Stimulated activated naive CD8-positive, alpha-beta T cell treated with anti-CD3 and anti-CD28 coated beads, Interleukin-15, Interleukin-2, amounts not matched to agents 100 U/mL and 50 U/mL, for 24 hours (primary cell): ENCODE measurements at places on chromosomes 6 and 20.
A peak's percentile ranks its signal among the peaks of the same experiment; 100 is the strongest.

DNA sequence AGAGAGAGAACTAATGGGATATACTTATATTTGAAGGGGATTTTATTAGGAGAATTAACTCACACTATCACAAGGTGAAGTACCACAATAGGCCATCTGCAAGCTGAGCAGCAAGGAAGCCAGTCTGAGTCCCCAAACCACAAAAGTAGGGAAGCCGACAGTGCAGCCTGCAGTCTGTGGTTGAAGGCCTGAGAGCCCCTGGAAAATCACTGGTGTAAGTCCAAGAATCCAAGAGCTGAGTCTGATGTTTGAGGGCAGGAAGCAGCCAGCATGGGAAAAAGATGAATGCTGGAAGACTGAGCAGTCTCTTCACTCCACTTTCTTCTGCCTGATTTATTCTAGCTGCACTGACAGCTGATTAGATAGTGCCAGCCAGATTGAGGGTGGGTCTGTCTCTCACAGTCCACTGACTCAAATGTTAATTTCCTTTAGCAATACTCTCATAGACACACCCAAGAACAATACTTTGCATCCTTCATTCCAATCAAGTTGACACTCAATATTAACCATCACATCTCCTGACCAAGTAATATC lies 823.9 kb downstream of the PHF3 start:
- no peak for DNase-seq

GRCh38 chr6:118283766-118284165 lies 264.3 kb upstream of the PLN start:
- DNase-seq, result peak; percentile 21

DNA sequence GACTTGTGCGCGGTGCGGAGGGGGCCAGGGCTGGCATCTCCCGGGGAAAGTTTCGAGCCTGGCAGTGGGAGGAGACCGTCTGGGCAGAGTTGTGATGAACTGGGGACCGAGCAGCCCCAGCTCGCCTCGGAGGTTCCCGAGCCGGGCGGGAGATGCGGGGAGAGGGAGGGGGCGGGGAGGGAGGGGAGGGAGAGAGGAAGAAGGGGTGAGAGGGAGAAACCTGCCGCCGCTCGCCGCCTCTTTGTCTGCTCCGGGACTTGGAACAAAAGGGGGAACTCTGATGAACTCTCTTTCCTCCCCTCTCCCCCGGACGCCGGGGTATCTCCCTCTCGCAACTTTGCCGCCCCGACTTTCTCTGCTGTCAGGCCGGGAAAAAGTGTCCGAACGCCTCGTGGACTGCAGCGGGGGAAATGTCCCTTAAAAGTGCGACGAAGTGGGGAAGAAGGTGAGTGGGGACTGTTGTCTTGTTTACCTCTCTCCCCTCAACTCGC lies 72.7 kb downstream of the SOX4 start:
- DNase-seq, result peak; percentile 10

- no peak for DNase-seq
These were observed 95.0 kb upstream of the FAM8A1 start for GRCh38 chr6:17505062-17505476.

DNA sequence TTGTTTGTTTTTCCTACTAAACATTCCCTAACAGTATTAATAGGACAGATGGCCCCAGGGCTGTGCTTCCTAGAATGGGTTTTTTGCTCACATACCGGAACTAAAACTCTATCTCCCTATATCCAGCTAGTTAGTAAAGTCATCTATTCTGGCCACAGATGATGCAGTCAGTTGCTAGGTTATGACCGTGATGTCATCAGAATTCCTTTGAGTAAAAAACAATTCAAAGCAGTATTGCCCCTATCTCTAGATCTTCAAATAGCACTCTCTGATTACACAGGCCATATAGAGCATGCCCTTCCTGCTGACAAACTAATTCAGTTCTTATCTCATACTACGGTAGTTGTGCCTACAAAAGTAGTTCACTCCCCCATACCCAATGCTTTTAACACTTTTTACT lies 17.9 kb upstream of the ZNF451 start:
- DNase-seq, result no peak

GRCh38 chr6:92160226-92160625 lies 1259.1 kb downstream of the EPHA7 start:
- no peak for DNase-seq

- no peak for DNase-seq
These were observed 1.1 kb downstream of the STX7 start for GRCh38 chr6:132511831-132512220.

DNA sequence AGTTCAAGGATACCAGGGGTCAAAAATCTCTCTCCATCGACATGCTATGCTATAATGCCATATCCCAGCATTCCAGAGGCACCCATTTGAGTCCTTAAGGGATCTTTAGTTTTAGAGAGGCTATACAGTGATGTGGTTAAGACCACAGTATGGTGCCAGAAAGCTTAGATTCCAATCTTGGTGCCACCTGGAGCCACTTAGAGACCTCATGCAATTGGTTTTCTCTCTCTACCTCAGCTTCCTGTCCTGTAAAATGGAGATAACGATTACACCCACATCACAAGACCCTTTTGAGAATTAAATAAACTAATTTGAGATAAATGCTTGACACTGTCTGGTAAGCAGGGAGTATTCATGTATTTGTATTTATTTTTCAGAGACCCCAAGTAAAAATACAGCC lies 39.0 kb downstream of the PLAGL1 start:
- no peak for DNase-seq

DNA sequence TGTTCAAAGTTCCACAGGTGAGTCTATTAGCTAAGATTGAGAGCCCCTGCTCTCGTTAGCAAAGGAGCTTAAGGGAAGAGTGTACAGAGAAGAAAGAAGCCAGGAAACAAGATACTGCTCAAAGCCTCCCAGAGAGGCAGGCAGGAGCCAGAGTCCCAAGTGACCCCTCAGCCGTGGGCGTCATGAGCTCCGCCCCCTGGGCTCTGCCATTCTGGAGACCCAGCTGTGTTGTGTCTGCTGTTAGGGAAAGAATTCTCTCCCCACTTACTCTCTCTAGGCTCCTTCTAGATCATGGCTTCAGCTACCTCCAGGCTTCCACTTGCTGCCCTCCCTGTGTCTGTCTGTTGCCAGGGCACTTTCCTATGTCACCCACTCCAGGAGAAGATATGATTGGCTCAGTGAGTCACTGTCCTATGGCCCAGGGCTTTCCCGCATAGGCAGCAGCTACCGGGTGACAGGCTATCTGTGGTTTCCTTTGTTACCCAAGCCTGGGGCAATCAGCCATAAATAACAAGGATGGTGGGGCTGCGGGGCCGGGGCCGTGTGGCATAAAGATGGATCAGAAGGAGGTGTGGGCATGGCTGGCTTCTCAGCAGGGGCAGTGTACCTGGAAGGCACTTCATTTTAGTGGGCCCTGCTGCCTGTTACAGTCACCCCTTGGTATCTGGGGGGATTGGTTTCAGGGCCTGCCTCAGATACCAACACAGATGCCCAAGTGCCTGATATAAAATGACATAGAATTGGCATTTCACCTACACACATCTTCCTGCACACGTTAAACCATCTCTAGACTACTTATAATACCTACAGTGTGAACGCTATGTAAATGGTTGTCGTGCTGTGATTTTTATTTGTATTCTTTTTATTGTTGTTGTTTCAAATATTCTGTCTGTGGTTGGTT lies 118.9 kb downstream of the ARMC2 start:
- DNase-seq, result peak; percentile 25

GRCh38 chr6:52554684-52555280 lies 22.1 kb downstream of the TRAM2 start:
- DNase-seq, result no peak

GRCh38 chr6:5898563-5898962 lies 108.2 kb downstream of the NRN1 start:
- no peak for DNase-seq

DNA sequence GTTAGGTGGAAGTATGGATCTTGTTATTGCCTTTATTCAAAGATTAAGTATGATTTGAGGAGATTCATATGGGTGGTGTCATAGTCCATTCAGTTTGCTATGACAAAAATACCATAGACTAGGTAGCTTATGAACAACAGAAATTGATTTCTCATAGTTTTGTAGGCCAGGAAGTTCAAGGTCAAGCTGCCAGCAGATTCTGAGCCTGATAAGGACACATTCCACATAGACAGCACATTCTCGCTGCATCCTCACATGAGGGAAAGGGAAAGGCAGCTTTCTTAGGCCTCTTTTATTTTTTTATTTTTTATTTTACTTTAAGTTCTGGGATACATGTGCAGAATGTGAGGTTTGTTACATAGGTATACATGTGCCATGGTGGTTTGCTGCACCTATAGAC lies 27.7 kb downstream of the ME1 start:
- no peak for DNase-seq

DNA sequence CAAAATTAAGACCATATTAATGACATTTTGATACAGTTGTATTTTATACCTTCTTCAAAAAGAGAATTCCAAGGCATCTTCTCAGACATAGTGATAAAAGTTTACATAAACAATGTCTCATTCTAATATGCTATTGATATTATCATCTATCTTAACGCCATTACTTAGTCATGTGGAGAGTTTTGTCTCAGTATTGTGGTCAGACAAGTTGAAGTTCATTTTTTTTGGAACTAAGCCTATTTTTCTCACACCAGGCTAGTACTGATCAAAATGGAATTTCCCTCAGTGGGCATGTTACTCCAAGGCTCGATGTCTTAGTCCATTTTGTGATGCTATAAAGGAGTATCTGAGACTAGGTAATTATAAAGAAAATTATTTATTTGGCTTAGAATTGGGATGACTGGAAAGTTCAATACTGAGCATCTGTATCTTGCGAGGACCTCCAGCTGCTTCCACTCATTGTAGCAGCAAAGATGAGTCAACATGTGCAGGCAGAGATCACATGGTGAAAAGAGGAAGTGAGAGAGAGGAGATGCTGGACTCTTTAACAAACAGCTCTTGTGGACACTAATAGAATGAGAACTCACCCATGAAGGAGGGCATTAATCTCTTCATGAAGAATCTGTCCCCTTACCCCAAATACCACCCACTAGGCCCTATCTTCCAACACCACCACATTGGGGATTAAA lies 825.5 kb upstream of the MANEA start:
- DNase-seq, result no peak

GRCh38 chr6:158021814-158022748 lies 40.4 kb downstream of the SYNJ2 start:
- no peak for DNase-seq

DNA sequence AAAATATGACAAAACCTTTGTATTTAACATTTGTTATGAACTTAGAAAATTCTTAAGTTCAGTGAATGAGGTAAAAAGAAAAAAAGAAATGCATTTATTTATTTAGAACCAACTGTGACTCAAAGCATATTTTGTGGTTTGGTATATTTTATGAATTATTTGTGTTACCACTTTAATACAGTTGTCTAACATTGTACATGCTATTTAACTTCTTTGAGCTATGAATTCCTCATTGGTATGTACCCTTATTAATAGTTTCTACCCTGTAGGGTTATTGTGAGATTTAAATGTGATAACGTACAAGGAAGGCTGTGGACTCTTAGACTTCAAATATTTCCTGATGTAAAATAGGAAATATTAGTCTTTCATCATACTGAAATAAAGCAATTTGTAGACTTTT lies 162.6 kb downstream of the MMUT start:
- DNase-seq, result no peak
